ENCODE measurements at places on chromosomes 7 and 10.

- DNase-seq: no peak
Observed at GRCh38 chr7:66751945-66752344, 11.4 kb downstream of the RABGEF1 start.

- no peak for DNase-seq
Observed at GRCh38 chr7:130909161-130909836, 175.3 kb upstream of the KLF14 start.

GRCh38 chr7:19020711-19021110 lies 96.7 kb downstream of the TWIST1 start:
- peak; percentile 8 for DNase-seq

- DNase-seq: no peak
Observed at GRCh38 chr7:36506130-36506798, 116.6 kb downstream of the ANLN start.

- DNase-seq: no peak
Observed at GRCh38 chr10:32501906-32502305, 56.0 kb downstream of the CCDC7 start.

GRCh38 chr10:1148855-1149605 lies 92.8 kb downstream of the WDR37 start:
- DNase-seq: no peak

DNA sequence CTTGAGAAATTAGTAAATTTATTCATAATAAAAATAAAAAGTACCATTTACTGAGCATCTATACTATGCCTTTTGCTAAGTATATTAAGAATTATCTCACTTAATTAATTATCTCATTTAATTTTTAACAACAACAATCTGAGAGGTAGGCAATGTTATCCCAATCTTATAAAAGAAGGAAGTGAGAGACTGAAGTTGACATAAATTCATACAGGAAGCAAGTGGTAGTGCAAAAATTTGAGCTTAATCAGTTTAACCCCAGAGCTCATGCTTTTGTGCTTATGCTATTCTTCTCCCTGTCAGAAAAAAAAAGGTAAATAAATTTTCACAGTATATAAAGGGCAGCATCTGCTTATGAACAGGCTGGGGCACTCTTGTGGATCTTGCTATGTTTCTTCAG lies 2.7 kb upstream of the LIPF start:
- no peak for DNase-seq

GRCh38 chr7:46685051-46685450 lies 764.0 kb upstream of the IGFBP3 start:
- no peak for DNase-seq

Data from MCF 10A (cell line).